ENCODE measurements at places on chromosomes 4 and X.

DNA sequence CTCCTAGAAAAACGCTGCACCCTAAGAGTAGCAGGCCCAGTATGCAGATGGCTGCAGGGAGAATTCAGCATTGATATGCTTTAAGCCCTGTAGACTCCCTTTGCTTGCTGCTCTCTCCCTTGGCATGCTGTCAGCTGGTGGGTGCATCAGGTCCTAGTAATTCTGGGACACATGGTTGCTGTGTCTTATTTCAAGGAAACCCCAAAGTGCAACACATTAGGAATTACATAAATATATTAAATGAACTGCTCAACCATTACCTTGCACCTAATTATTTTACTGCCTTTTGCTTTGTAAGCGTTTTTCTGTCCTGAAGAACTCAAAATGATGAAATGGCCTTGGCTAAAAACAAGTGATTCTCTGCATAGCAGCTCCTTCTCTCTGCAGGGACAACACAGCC lies 516.3 kb downstream of the ZIC3 start:
- DNase-seq: no peak
- no peaks in the 10 kb centered on the region for H3K4me1 ChIP-seq
- H3K27me3 ChIP-seq: no peaks in the 10 kb centered on the region
- no peak overlapping the region for H3K27ac ChIP-seq
- H3K36me3 ChIP-seq: no peaks in the 10 kb centered on the region

- H3K4me3 ChIP-seq: no peak overlapping the region
- no peaks in the 10 kb centered on the region for H3K27me3 ChIP-seq
- no peak for DNase-seq
- H3K36me3 ChIP-seq: no peaks in the 10 kb centered on the region
- H3K4me1 ChIP-seq: no peaks in the 10 kb centered on the region
- H3K27ac ChIP-seq: no peak overlapping the region
Measured at GRCh38 chrX:17792826-17793225, 55.5 kb downstream of the SCML1 start.

DNA sequence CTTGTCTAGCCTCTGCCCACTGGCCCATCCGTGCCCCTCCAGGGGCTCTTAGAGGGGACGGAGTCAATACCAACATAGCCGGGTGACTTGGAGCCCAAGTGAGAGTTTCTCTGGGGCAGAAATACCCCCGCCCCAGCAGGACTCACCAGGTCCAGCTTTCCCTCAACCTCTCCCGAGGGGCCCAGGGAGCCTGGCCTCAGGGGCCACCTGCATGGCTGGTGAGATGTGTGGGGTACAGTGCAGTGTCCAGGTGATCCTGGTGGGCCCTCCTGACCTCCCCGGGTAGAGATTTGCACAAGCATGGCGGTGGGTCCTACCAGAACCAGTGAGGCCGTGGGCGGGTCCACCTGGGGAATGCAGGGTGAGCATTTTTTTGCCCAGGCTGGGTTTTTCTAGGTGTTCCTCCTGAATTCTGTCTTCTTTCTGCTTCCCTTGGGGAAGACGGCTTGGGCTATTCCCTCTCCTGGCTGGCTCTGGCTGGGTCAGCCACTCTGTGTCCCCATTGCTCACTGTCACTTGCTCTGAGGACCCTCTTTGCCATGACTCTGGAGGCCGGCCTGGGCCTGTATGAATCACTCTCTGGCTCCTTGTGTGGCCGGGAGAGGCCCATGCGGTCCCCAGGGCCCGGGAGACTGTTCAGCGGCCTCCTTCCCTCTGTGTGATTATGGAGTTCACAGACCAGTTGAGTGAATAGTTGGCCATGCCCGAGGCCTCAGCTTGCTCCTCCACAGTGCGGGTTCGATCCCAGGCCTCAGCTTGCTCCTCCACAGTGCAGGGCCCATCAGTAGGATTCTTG lies 71.0 kb upstream of the NKX1-1 start:
- no peak overlapping the region for H3K4me3 ChIP-seq
- no peaks in the 10 kb centered on the region for H3K4me1 ChIP-seq
- no peak for DNase-seq
- H3K36me3 ChIP-seq: no peaks in the 10 kb centered on the region

DNA sequence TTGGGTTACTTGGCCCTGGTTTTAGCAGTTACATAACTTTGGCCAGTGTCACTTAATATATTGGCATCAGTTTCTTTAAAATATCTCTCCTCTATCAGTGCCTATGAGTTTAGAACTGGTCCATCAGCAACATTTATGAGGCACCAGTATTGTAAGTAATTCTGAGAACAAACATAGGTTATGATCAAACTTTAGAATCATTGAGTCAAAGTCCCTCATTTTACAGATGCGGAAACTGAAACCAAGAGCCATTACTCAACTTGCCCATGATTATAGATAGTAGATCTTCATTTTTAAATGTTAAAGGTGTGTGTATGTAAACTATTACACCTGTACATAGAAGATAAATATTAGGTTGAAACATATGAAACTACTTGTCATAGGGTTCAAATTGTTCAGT lies 4.5 kb downstream of the NIPAL1 start:
- H3K27ac ChIP-seq: no peak overlapping the region
- DNase-seq: no peak
- H3K4me1 ChIP-seq: peaks cover 4% of the 10 kb centered on the region
- peaks cover 49% of the 10 kb centered on the region for H3K27me3 ChIP-seq

GRCh38 chrX:105126201-105126600 lies 94.3 kb downstream of the TEX13A start:
- no peaks in the 10 kb centered on the region for H3K27me3 ChIP-seq
- no peak for DNase-seq
- H3K27ac ChIP-seq: no peak overlapping the region
- H3K4me1 ChIP-seq: no peaks in the 10 kb centered on the region

- H3K4me3 ChIP-seq: no peak overlapping the region
- H3K27ac ChIP-seq: no peak overlapping the region
- H3K4me1 ChIP-seq: peaks cover 26% of the 10 kb centered on the region
- DNase-seq: no peak
Measured at GRCh38 chr4:113822555-113823290, 61.2 kb upstream of the CAMK2D start.

- no peak overlapping the region for H3K27ac ChIP-seq
- H3K27me3 ChIP-seq: no peaks in the 10 kb centered on the region
- H3K4me1 ChIP-seq: peaks cover 39% of the 10 kb centered on the region
Measured at GRCh38 chr4:185257694-185258093, 48.3 kb downstream of the SNX25 start.

- H3K36me3 ChIP-seq: no peaks in the 10 kb centered on the region
- no peak for DNase-seq
- H3K4me3 ChIP-seq: no peak overlapping the region
- H3K27me3 ChIP-seq: peaks cover 17% of the 10 kb centered on the region
Measured at GRCh38 chr4:151567056-151567455, 158.1 kb downstream of the FHIP1A start.

- no peaks in the 10 kb centered on the region for H3K27me3 ChIP-seq
- no peak overlapping the region for H3K4me3 ChIP-seq
Measured at GRCh38 chr4:52795533-52795932, 44.3 kb upstream of the ERVMER34-1 start.

- peaks cover 7% of the 10 kb centered on the region for H3K36me3 ChIP-seq
- DNase-seq: no peak
- no peaks in the 10 kb centered on the region for H3K27me3 ChIP-seq
- no peak overlapping the region for H3K4me3 ChIP-seq
- H3K4me1 ChIP-seq: peaks cover 8% of the 10 kb centered on the region
Measured at GRCh38 chrX:47590984-47591383, 8.7 kb downstream of the TIMP1 start.

DNA sequence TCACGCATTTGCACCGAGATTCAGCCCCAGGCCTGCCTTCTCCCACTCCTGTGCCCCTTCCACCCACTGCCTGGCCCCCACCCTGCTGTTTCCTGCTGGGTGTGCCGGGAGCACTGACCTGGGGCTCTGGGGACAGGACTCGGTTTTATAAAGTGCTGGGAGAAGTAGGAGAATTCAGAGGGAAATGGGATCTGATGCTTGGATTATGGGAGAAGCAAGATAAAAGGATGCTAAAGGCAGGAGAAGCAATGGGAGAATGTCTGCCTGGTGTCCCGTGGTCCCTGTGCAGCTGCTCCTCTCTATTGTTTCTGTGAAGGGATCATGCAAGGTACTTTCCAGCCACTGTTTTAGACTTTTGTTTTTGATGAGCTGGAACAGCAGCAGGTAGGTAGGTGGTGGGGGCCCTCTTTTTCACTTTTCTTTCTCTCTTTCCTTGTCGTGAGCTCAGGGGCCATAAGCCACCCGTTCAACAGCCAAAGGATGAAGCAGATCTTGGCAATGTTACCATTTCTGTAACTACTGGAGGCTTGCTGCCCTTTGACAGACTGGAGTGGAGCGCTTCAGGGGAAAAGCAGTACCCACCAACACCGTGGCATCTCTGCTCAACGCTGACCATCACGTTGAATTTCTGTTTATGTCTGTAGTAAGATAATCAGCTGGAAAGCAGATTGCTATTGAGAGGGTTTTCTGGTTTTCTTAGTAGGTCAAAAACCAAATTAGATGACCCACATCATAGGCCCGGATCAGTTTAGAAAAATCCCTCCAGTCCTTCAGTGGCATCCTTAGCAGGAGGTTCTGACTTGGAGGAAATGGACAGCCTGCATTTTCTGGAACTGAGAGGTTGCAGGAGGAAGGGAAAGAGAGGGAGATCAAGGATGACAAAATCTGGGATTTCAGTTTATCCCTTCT lies 63.8 kb upstream of the ENPP6 start:
- H3K27ac ChIP-seq: peak overlapping the region; percentile 84
- peaks cover 53% of the 10 kb centered on the region for H3K4me1 ChIP-seq
- H3K4me3 ChIP-seq: peak overlapping the region; percentile 26
- DNase-seq: no peak
- H3K27me3 ChIP-seq: no peaks in the 10 kb centered on the region

DNA sequence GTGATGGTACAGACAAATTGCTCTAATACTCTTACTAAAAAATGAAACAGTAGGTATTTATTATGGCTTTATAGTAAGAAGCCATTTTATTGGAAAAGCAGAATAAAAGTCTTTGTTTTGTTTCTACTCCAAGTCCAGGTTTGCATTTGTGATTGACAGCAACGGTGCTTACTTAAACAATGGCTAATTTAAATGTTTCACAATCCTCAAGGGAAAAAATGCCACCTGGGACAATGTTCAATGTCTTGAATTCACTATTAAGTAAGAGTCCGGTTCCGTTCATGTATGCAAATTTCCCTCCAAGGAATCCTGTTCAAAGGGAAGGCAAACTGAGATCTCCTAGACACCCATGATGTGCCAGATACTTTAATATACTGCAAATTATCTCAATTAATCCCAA lies 123.6 kb downstream of the RBM47 start:
- peaks cover 13% of the 10 kb centered on the region for H3K4me1 ChIP-seq
- no peak overlapping the region for H3K27ac ChIP-seq
- no peak overlapping the region for H3K4me3 ChIP-seq
